ENCODE measurements at places on chromosomes 6 and 20. TPM values are rescaled to one million over a fixed set of nuclear protein-coding genes. Genes with fewer than 3 reads are reported as not detected.

DNA sequence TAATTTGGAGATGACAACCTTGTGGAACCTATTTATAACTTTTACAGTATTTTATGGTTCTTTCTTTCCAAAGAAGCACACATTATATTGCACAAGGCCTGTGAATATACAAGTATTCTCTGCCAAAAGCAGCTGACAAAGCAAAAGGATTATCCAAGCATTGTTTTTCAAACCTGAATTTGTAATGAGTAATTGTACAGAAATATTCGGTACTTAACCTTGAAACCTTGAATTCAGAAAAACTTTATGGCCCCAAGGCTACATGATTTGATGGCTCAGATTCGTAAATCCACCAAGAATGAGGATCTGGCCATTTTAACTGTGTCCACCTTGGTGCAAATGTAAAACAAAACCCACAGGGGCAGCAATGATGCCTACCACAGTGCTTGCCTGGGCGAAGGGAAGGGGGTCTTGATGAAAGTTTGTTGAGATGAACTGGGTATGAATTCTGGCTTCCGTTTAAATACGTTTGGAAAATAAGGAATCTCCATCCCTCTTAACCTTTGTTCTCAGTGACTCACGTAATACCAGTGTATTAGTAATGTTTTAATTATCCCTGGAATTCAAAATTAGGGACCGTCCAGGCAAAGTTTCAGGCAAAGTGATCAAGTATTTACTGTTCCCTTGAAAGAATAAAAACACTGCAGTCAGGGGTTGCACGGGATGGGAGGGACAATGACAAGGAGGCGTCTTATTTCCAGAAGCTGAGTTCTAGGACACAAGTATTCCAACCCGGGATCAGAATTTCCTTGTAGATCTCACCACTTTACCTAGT lies 2.7 kb upstream of the RBM24 start:
- H3K27me3 ChIP-seq: peaks cover 52% of the 10 kb centered on the region
- no peak overlapping the region for H3K27ac ChIP-seq
- no peak overlapping the region for H3K4me3 ChIP-seq
- H3K4me1 ChIP-seq: peaks cover 13% of the 10 kb centered on the region

FAM209A gene
- total RNA-seq: 7.1 TPM

DNA sequence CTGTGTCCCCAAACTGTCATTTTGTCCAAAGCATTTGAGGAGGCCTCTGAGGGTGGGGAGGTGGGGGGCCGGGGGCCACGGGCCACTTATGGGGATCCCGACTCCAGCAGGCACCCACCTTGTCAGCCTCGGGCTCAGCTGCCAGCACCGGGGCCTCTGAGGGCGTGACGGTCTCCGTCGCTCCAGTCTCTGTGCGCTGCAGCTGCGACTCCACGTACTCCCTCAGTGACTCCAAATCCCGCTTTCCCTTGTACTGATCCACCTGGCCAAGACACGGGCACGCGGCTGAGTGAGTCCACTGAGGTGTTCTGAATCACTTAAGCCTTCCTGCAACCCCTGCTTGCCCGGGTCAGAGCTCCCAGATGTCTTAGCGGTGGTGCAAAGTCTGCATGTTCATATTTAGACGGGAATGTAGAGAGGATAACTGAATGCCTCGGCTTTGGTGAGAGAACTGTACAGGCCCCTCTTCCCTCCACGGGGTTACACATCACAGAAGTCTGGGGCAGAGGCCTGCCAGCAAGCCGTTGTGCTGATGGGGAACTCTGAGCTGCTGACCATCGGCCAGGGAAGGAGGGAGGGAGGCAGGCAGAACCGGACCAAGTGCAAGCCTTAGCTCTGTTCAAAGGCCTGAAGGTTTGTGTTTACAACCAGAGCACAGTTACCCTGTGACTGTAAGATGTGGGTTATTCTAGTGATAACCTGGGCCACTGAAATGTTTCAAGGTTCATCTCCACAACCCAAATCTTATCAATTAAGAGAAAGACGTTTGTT lies 21.8 kb downstream of the TXNDC5 start:
- H3K4me1 ChIP-seq: no peaks in the 10 kb centered on the region
- no peak for DNase-seq
- H3K27ac ChIP-seq: no peak overlapping the region
- no peaks in the 10 kb centered on the region for H3K27me3 ChIP-seq
- no peak overlapping the region for H3K4me3 ChIP-seq

CAP2 gene
- not detected for total RNA-seq

GRCh38 chr6:132252113-132252512 lies 149.2 kb downstream of the MOXD1 start:
- H3K4me3 ChIP-seq: no peak overlapping the region
- DNase-seq: no peak
- H3K27me3 ChIP-seq: peaks cover 2% of the 10 kb centered on the region
- H3K27ac ChIP-seq: no peak overlapping the region

- H3K36me3 ChIP-seq: no peaks in the 10 kb centered on the region
- peak overlapping the region; percentile 72 for H3K27ac ChIP-seq
- no peaks in the 10 kb centered on the region for H3K27me3 ChIP-seq
- H3K4me3 ChIP-seq: peak overlapping the region; percentile 91
- no peak for DNase-seq
- H3K4me1 ChIP-seq: peaks cover 28% of the 10 kb centered on the region
Observed at GRCh38 chr6:127343809-127344659, 625 bp upstream of the ECHDC1 start.

ATAT1 gene
- 4.1 TPM for total RNA-seq

ZNF165 gene
- total RNA-seq: 5.1 TPM

GRCh38 chr20:49892817-49893216 lies 22.5 kb downstream of the SPATA2 start:
- H3K27ac ChIP-seq: no peak overlapping the region
- DNase-seq: no peak
- H3K36me3 ChIP-seq: peaks cover 10% of the 10 kb centered on the region
- H3K4me3 ChIP-seq: no peak overlapping the region

DNA sequence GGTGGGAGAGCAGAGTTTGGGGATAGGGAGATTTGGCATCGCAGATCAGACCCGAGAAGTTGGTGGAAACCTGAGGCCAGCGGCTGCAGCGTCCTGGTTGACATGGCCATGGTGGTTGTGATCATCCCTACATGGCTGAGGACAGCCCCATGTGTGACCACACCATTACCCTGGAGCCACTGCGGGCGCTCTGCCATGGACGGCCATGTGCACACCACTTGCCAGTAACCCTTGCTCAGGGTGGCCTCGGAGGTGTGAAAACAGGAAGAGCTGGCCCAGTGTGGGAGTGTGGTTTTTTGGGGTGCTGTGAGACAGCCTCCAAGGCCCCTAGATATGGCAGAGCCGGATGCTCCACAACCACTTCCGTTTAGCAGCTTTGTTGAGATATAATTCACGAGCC lies 64.4 kb downstream of the TMEM242 start:
- no peaks in the 10 kb centered on the region for H3K27me3 ChIP-seq
- H3K4me3 ChIP-seq: no peak overlapping the region
- peaks cover 21% of the 10 kb centered on the region for H3K4me1 ChIP-seq
- no peaks in the 10 kb centered on the region for H3K36me3 ChIP-seq
- H3K27ac ChIP-seq: no peak overlapping the region
- DNase-seq: no peak

TPBG gene
- 0.36 TPM for total RNA-seq

DNA sequence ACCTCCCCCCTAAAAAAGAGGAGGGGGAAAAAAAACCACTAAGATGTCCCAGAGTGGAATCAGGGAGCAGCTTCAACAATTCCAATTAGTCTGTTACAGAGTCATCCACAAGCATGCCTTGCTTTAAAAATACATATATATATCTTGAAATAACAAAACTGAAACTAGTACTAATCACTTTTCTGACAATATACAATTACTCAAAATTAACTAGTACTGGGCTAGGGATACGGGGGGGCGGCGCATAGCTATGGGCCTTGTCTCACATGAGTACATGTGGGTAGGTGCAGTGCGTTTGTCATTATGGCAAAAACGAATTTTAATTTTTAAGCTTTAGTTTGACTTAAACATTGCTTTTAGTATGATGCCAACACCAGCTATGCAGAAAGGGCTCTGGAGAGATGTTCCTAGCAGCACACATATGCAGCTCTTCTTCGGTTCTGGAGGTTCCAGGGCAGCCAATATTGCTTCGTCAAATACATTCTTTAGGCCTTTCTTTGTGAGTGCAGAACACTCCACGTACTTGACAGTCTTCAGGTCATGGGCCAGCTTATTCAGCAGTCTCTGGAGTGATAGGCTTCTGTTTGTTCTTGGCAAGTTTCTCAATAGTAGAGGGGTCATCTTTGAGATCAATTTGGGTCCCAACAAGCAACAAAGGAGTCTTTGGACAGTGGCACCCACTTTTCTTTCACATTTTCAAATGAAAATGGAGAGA lies 38.8 kb downstream of the ITCH start:
- no peak for DNase-seq
- H3K4me1 ChIP-seq: peaks cover 17% of the 10 kb centered on the region
- H3K36me3 ChIP-seq: peaks cover 29% of the 10 kb centered on the region
- H3K27ac ChIP-seq: no peak overlapping the region
- H3K27me3 ChIP-seq: no peaks in the 10 kb centered on the region

OR2H2 gene
- total RNA-seq: not detected

BPHL gene
- 5.2 TPM for total RNA-seq

GRCh38 chr20:40970218-40970617 lies 58.4 kb upstream of the TOP1 start:
- no peak for DNase-seq
- H3K4me1 ChIP-seq: peaks cover 9% of the 10 kb centered on the region
- H3K36me3 ChIP-seq: no peaks in the 10 kb centered on the region
- H3K4me3 ChIP-seq: no peak overlapping the region
- H3K27me3 ChIP-seq: no peaks in the 10 kb centered on the region

GRCh38 chr6:105596284-105596755 lies 193.4 kb upstream of the PREP start:
- DNase-seq: no peak
- H3K36me3 ChIP-seq: no peaks in the 10 kb centered on the region
- no peak overlapping the region for H3K4me3 ChIP-seq
- no peaks in the 10 kb centered on the region for H3K27me3 ChIP-seq
- no peak overlapping the region for H3K27ac ChIP-seq
- peaks cover under 1% of the 10 kb centered on the region for H3K4me1 ChIP-seq

KCNS1 gene
- not detected for total RNA-seq

HLA-A gene
- 1,801 TPM for total RNA-seq

EMILIN3 gene
- 0.11 TPM for total RNA-seq

DNA sequence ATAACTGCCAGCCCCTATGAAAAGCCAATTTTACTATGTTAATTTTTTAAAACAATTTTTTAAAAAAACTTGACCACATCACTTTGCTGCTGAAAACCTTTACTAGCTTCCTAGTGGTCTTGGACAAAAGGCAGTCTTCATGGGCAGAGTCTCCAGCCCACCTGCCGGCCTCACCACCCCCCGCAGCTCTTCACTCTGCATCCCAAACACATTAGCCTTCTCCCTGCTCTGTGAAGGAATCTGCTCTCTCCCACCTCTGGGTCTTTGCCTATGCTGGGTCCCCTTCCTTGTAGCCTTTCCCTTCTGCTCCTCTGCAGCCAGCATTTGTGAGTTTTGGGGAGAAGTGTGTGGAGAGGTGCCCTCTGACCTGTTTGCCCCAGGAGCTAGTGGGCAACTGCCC lies 170.7 kb upstream of the MLN start:
- peaks cover 18% of the 10 kb centered on the region for H3K27me3 ChIP-seq
- H3K4me1 ChIP-seq: peaks cover 7% of the 10 kb centered on the region
- no peak overlapping the region for H3K4me3 ChIP-seq
- no peak overlapping the region for H3K27ac ChIP-seq
- no peak for DNase-seq
- no peaks in the 10 kb centered on the region for H3K36me3 ChIP-seq

- no peak overlapping the region for H3K27ac ChIP-seq
- peaks cover 98% of the 10 kb centered on the region for H3K36me3 ChIP-seq
- peaks cover 22% of the 10 kb centered on the region for H3K4me1 ChIP-seq
- H3K4me3 ChIP-seq: no peak overlapping the region
Observed at GRCh38 chr6:25971187-25971821, 8.7 kb downstream of the TRIM38 start.

GRCh38 chr6:152573762-152574161 lies 63.4 kb downstream of the SYNE1 start:
- no peaks in the 10 kb centered on the region for H3K36me3 ChIP-seq
- H3K4me1 ChIP-seq: no peaks in the 10 kb centered on the region

DNA sequence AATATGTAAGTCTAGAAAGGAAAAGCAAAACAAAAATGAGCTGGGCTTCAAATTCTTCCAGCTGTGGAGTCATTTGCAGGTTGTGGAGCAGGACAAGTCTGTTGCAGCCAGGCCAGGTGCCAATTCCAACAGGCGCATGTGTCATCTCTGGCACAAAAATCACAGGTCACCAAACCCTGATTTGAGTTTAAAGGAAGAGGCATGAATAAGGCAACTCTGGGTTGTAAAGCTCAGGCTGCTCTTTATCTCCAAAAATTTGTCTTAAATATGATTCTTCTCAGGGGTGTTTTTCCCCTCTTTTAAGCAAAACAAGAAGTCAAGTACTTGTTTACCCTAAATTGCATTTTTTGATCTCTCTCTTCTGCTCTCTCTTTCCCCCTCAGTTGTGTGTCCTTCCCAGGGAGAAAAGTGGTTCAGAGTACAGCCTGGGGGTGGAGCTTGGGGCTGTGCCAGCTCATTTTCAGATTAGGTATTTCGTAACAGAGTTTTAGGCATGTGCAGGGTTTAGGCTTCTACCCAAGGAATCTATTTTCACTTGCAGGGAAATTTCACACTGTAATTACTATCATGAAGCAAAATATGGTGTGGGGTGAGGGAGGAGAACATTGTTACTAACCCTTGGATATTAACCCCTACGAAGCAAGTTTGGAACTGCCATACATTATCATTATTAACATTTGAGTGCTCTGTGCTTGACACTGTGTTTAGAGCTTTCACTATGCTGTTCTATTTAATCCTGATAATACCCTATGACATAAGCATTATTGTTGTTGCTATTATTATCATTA lies 8.3 kb upstream of the NCOA3 start:
- H3K4me1 ChIP-seq: peaks cover 30% of the 10 kb centered on the region
- H3K4me3 ChIP-seq: no peak overlapping the region
- H3K36me3 ChIP-seq: no peaks in the 10 kb centered on the region
- peak; percentile 47 for DNase-seq

GRCh38 chr6:161351858-161352257 lies 78.0 kb upstream of the AGPAT4 start:
- no peaks in the 10 kb centered on the region for H3K27me3 ChIP-seq
- no peaks in the 10 kb centered on the region for H3K36me3 ChIP-seq
- DNase-seq: no peak
- H3K27ac ChIP-seq: no peak overlapping the region

CGA gene
- total RNA-seq: not detected

IRF4 gene
- 20.8 TPM for total RNA-seq

- no peak for DNase-seq
- peaks cover 31% of the 10 kb centered on the region for H3K4me1 ChIP-seq
- peaks cover 33% of the 10 kb centered on the region for H3K27me3 ChIP-seq
- no peaks in the 10 kb centered on the region for H3K36me3 ChIP-seq
- peak within 1 kb of the TSS; percentile 38 for H3K4me3 ChIP-seq
- H3K27ac ChIP-seq: no peak within 1 kb of the TSS
Observed at GRCh38 chr20:2692036-2692885, at the start of gene EBF4. Gene EBF4 (plus strand): TSS chr20:2692780. CDS start chr20:2693646, 866 bp downstream.

SLC22A7 gene
- total RNA-seq: not detected

NKAIN4 gene
- not detected for total RNA-seq

GRCh38 chr6:32980488-32981038 lies 12.2 kb downstream of the BRD2 start:
- peaks cover 53% of the 10 kb centered on the region for H3K4me1 ChIP-seq
- H3K4me3 ChIP-seq: no peak overlapping the region
- no peak for DNase-seq
